ENCODE measurements at places on chromosomes 3 and 15.

- no peak for DNase-seq
These were observed 161.9 kb downstream of the ZIC4 start for GRCh38 chr3:147244397-147244796.

DNA sequence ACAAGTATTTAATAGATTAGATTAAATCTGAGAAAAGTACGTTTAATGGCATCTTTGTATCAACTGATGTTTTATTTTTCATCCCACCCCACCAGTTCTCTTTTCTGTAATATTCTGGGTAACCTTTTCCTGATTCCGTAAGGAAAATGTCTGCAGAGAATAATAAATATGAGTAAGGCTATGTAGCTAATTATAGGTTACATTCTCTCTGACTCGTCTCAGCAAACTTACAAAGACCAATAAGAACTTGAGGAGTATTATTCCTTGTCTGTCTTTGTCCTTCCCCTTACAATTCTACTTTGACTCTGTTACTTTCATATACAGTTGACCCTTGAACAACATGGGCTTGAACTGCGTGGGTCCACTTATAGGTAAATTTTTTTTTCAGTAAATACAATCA lies 12.1 kb downstream of the SNAP23 start:
- no peak for DNase-seq

- no peak for DNase-seq
These were observed 518.5 kb upstream of the CADM2 start for GRCh38 chr3:84440291-84440690.

GRCh38 chr3:21859124-21860081 lies 108.4 kb upstream of the ZNF385D start:
- DNase-seq = no peak

DNA sequence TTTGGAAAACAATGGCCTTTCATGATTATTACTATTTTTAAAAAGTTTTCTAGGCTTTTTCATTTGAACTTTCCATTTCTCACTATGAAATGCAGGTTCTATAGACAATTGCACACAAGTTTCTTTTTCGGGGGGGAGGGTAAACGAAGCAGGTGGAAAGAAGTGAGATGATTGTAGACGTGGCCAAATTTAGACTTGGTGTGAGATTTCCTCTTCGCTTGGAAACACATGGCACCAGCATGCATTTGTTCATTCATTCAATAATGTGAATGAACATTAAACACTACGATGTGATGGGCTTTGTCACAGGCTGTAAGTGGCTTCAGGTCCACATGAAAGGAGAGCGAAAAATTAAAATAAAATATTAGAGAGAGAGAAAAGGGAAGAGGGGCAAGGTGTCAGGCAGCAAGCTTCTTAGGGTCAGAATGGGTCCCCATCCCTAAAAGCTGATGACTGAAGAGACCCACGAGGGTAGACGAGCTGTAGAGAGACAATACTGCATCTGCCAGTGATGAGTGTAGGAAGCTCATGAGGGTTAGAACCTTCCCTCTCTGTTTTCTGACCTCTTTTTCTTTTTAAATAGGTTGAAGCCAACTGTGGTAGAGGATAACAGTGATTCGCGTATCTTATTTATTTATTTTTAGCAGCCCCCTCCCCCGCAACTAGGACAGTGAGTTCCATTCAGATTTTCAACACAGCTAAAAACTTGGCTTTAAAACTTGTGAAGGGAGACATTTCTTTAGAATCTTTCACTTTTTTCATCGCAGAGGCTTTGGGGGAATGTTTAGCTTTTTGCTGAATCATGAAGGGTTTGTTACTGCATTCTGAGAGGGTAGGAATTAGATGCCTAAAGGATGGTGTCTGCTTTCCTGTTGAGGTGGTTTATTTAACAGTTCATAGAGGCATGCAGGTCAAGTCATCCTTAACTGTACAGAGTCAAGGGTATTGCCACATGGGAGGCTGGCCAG lies 36.2 kb downstream of the GAP43 start:
- no peak for DNase-seq

DNA sequence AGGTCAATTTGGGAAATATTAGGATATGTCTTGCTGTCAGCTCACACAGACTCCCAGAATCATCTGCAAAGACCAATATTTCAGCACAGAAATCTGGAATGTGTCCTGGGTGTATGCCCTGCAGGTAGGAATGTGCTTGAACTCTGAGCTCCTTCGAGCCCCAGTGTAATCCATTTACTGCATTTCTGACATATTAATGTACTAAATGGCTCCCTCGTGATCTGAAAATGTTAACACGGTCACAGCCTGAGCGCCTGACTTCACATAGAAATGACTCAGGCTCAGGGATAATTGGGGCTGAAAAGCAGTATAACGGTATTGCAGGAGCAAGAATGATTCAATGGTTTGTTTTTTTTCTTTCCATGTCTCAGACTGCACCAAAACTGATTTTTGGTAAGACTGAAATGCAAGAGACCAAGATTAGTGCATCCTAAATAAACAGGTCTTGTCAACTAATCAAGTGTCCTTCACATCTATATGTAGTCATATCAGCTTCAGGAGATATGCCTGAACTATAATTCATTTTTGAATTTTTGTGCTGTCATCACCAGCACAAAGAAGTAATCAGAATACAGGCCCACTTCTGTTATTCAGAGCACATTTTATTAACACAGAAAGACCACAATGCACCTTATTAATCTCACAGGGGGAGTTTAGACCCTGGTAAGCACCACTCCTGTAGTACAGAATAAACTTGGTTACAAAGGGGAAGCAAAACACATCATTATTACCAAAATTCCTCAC lies 49.8 kb downstream of the DCLK3 start:
- no peak for DNase-seq

DNA sequence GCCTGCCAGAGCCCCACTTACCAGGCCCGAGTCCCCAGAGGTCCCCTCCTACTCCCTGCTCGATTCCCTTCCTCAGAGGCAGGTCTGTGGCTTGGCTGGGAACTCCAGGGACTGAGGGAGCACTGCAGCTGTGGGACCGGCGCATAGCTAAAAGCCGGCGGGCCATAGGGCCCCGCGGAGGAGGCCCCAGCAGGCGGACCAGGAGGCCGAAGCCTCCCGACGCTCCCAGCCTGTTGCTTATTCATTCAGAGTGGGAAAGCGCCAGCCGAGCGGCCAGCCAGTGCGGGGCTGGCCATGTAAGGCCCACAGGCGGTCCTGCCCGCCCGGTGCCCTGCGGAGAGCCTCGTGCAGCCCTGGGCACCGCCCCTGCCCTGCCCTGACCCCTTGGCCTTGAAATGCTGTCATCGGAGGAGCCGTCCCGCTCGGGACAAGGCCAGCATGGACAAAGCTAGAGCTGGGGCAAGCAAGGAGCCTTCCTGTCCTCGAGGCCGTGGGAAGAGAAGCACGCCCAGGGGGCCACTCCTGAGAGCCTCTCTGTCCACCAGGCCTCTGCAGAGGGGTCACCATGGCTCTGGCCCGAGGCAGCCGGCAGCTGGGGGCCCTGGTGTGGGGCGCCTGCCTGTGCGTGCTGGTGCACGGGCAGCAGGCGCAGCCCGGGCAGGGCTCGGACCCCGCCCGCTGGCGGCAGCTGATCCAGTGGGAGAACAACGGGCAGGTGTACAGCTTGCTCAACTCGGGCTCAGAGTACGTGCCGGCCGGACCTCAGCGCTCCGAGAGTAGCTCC lies at the start of gene LOXL1:
LOXL1 (plus strand) TSS at position 244 of the 784 bp plus-strand sequence; CDS start at position 566, 322 bp downstream.
- DNase-seq = peak; percentile 92

GRCh38 chr15:71592203-71592602 lies 218.2 kb upstream of the NR2E3 start:
- DNase-seq = no peak
